GM13977 (cell line): ENCODE measurements at places on chromosomes 5 and 9.

GRCh38 chr9:125902214-125902613 lies 155.0 kb downstream of the PBX3 start:
- DNase-seq = no peak

DNA sequence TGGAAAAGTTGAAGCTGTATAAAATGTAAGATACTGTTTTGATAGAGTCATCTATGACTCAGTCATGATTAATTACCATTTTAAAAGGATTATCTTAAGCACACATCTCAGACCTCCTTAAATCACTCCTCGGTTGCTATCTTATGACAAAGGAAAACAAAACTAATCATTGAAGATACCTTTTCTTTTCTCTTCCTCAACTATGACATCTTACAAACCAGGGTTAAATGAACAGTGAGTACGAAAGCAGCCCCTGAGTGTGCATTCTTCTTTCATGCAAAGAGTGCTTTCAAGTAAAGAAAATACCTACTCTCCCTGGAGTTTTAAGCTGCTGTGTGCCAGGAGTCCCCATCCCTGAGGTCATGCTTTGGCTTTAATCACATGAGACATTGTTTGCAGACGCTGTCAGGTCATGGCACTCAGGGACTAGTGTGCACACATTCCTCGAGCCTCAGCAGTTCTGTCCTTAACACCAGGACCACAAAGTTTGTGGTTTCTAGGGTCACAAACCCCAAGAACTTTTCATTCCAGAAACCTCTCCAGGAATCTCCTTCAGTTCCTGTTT lies 86.7 kb upstream of the ICE1 start:
- DNase-seq = no peak

GRCh38 chr5:72296256-72296655 lies 23.8 kb downstream of the MRPS27 start:
- DNase-seq = no peak

- DNase-seq = no peak
Measured at GRCh38 chr5:101160002-101160401, 256.9 kb upstream of the ST8SIA4 start.

DNA sequence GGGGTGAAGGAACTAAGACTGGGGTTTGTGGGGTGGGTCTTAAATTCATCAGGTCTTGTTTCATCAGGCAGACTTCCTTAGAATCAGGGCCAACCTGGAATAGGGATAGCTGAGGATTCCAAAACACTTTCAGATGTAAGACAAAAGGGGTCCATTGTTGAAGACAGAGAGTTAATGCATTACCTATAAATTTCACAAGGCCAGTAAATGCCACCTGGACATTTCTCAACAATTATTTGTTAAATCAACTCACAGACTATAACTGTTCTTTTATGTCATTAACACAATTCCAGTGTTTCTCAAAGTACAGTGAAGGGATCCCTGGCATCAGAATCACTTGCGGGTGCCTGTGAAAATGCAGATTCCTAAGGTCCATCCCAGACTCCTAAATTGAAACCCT lies 2.8 kb downstream of the MARCHF3 start:
- DNase-seq = no peak

DNA sequence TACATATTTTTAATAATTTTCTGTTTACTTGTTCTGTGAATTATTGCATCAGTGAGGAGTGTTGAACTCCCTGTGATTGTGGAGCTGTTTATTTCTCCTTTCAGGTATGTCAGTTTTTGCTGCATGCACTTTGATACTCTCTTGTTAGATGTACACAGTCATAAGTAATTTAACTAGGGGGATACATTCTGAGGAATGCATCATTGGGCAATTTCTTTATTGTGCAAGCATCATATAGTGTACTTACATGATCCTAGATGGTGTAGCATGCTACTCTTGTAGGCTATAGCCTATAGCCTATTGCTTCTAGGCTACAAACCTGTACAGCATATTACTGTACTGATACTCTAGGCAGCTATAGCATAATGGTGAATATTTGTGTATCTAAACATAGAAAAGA lies 9.5 kb downstream of the DENND4C start:
- DNase-seq = no peak
